Uterus (tissue), 4 donors: ENCODE measurements at places on chromosomes 6 and 20. TPM values are rescaled to one million over a fixed set of nuclear protein-coding genes. Genes with fewer than 3 reads are reported as not detected.

GRCh38 chr6:136550045-136550329 is 235 bp downstream of the MAP7 start:
- H3K27me3 ChIP-seq = peaks cover 5% of the 10 kb centered on the region
- peak; percentile 14 for DNase-seq
- peaks cover 6% of the 10 kb centered on the region for H3K4me1 ChIP-seq

- no peaks in the 10 kb centered on the region for H3K4me1 ChIP-seq
- H3K36me3 ChIP-seq = no peaks in the 10 kb centered on the region
- no peak for DNase-seq
- H3K4me3 ChIP-seq = no peak overlapping the region
Observed at GRCh38 chr20:63544241-63544957, 3.1 kb downstream of the SRMS start.

GRCh38 chr6:35044761-35045421 is 96.2 kb downstream of the TCP11 start:
- H3K4me3 ChIP-seq = no peak overlapping the region
- DNase-seq = no peak
- H3K27ac ChIP-seq = peak overlapping the region; percentile 52
- no peaks in the 10 kb centered on the region for H3K27me3 ChIP-seq
- H3K4me1 ChIP-seq = peaks cover 15% of the 10 kb centered on the region

GRCh38 chr20:40706977-40707582 is 18.0 kb upstream of the MAFB start:
- H3K27ac ChIP-seq = no peak overlapping the region
- H3K4me1 ChIP-seq = no peaks in the 10 kb centered on the region
- no peak for DNase-seq
- H3K27me3 ChIP-seq = no peaks in the 10 kb centered on the region

DNA sequence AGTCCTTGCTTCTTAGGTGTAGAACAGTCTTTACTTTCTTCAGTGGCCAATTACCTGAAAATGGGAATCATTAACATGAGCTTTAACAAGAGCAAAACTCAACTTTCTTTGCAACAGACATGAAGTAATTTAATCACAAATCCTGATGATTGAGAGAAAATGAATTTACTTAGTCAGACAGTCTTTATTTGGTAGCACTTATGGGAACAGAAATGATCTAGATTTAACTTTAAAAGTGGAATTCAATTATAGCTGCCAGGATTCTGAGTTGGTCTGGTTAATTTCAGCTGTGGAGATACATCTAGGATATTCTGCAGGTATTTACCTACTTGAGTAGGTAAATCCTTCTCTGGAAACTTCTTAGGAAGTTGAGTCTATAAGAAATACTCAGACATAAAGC is 444.3 kb upstream of the PLCB4 start:
- H3K27me3 ChIP-seq = no peaks in the 10 kb centered on the region
- no peaks in the 10 kb centered on the region for H3K36me3 ChIP-seq
- no peak overlapping the region for H3K4me3 ChIP-seq
- H3K27ac ChIP-seq = no peak overlapping the region

DNA sequence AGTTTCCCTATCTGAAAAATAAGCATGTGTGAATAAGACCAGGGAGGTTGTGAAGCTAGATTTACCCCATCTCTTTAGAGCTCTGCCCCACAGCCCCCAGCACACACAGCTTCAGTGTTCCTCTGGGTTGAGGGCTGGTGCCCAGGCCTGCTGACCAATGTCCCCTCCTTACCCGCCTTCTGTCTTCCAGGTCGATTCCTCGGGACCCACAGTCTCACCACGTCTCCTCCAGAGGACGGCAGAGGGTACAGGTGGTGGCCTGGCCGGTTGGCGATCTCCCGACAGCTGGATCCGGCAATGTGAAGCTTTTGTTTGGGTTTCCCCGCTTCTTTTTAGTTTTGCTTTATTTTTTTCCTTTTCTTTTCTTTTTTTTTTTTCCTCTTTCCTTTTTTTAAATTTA is 42.0 kb downstream of the STK35 start:
- H3K27me3 ChIP-seq = no peaks in the 10 kb centered on the region
- DNase-seq = no peak
- no peaks in the 10 kb centered on the region for H3K4me1 ChIP-seq
- no peak overlapping the region for H3K4me3 ChIP-seq

DNA sequence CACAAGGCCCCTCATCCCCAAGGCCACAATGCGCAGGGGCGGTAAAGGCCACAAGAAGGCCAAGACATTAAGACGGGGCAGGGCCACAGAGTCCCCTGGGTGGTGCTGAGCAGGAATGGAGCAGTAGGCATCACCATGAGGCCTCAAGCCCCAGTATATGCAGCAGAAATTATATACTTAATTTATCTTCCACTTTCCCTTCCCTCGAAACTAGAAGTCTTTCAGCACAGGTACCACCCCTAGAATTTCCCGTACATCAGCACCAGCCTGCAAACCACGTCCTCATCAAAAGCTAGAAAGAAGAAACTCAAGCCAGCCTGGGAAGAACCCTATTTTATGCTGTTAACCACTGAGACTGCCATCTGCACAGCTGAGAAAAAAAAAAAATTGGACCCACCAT is 89.4 kb downstream of the PLG start:
- DNase-seq = no peak
- H3K4me3 ChIP-seq = no peak overlapping the region
- no peaks in the 10 kb centered on the region for H3K4me1 ChIP-seq

- DNase-seq = no peak
- H3K4me1 ChIP-seq = peaks cover 3% of the 10 kb centered on the region
- no peaks in the 10 kb centered on the region for H3K36me3 ChIP-seq
- no peaks in the 10 kb centered on the region for H3K27me3 ChIP-seq
Observed at GRCh38 chr20:33814238-33814712, 3.1 kb downstream of the CHMP4B start.

- no peaks in the 10 kb centered on the region for H3K36me3 ChIP-seq
- H3K4me3 ChIP-seq = no peak overlapping the region
- H3K27ac ChIP-seq = no peak overlapping the region
- DNase-seq = no peak
Observed at GRCh38 chr20:25090492-25091429, 8.8 kb upstream of the VSX1 start.

DNA sequence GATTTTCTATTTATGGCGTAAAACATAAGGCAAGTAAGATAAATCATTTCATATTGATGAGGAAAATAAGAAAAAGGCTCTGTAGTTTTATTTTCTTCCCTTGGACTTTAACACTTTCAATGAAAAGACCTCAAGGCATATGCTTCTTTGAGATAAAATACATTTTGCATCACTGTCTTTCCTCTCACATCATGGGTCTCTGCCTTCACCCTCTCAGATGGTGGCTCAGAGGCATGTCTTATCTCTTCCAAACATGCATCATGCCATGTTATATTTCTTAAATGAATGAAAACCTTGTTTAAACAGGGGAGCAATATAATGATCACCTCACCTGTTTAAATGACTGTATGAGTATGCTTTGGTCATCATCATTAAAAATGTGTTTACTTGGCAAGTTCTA is 59.3 kb downstream of the PRL start:
- H3K4me3 ChIP-seq = no peak overlapping the region
- DNase-seq = no peak
- H3K27ac ChIP-seq = no peak overlapping the region

DNA sequence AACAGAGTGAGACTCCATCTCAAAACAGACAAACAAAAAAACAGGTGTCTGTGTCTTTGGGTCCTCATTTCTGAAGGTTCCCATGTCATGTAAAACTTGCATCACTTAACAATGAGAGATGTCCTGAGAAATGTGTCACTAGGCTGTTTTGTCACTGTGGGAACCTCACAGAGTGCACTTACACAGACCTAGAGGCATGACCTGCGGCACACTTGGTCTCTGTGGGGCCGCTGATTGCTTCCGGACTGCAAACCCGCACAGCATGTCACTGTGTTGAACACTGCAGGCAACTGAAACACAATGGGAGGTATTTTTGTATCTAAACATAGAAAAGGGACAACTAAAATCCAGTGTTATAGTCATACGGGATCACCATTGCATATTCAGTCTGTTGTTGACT is 42.3 kb upstream of the TMEM181 start:
- no peaks in the 10 kb centered on the region for H3K27me3 ChIP-seq
- no peaks in the 10 kb centered on the region for H3K4me1 ChIP-seq
- H3K36me3 ChIP-seq = no peaks in the 10 kb centered on the region
- no peak overlapping the region for H3K27ac ChIP-seq

- no peaks in the 10 kb centered on the region for H3K4me1 ChIP-seq
- H3K27me3 ChIP-seq = no peaks in the 10 kb centered on the region
- no peak overlapping the region for H3K4me3 ChIP-seq
- no peak overlapping the region for H3K27ac ChIP-seq
- no peaks in the 10 kb centered on the region for H3K36me3 ChIP-seq
Observed at GRCh38 chr6:127879685-127880084, 21.2 kb downstream of the THEMIS start.

GRCh38 chr20:37669062-37669772 is 24.6 kb upstream of the CTNNBL1 start:
- H3K4me1 ChIP-seq = no peaks in the 10 kb centered on the region
- no peak for DNase-seq
- no peaks in the 10 kb centered on the region for H3K27me3 ChIP-seq
- H3K36me3 ChIP-seq = no peaks in the 10 kb centered on the region
- no peak overlapping the region for H3K27ac ChIP-seq
- H3K4me3 ChIP-seq = no peak overlapping the region

- no peak overlapping the region for H3K4me3 ChIP-seq
- H3K4me1 ChIP-seq = no peaks in the 10 kb centered on the region
- H3K27ac ChIP-seq = no peak overlapping the region
- DNase-seq = no peak
Observed at GRCh38 chr20:63306673-63307537, 13.9 kb downstream of the COL20A1 start.

DNA sequence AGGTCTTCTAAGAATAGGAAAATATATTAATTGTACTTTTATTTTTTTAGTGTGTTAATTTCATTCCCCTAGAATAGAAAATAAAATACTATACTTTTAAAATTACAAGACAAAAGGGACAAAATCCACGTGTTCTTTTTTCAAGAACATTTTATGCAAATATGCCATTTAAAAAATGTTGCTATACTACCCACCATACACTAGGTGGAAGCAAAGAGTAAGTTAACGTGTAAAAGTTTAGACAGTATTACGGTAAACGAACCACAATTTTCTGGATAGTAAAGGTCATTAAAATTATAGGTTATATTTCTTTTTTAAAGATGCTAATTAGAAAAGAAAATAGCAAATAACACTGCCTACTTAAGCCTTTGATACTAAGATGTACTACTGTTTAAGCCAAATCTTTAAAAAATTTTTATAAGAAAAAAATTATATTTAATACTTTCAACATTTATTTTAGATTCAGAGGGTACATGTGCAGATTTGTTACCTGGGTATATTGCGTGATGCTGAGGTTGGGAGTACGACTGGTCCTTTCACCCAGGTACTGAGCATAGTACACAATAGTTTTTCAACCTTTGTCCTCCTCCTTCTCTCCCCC is 287.6 kb downstream of the PHF3 start:
- no peak overlapping the region for H3K4me3 ChIP-seq
- no peaks in the 10 kb centered on the region for H3K36me3 ChIP-seq
- H3K4me1 ChIP-seq = no peaks in the 10 kb centered on the region
- DNase-seq = no peak
- H3K27me3 ChIP-seq = no peaks in the 10 kb centered on the region

- no peaks in the 10 kb centered on the region for H3K36me3 ChIP-seq
- no peaks in the 10 kb centered on the region for H3K27me3 ChIP-seq
- DNase-seq = peak; percentile 14
- no peak overlapping the region for H3K4me3 ChIP-seq
- no peak overlapping the region for H3K27ac ChIP-seq
Observed at GRCh38 chr6:82144007-82144851, 103.3 kb downstream of the IBTK start.

DNA sequence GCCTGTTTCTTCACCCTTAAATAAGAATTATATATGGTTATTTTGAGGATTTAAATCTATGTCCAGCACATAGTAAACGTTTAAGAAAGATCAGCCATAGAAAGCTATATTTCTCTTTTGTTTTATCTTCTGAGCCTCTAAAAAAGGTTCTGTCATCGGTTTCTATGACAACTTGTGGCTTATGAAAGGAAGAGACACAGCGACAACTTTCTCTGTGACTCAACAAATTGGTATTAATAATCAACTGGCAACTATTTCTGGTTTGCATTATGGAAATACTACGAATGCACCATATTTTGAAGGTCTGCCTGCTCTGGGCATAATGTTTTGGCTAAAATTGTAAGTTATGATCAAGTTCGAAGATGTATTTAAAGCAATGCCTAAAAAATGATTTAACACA is 751.0 kb downstream of the CD109 start:
- H3K36me3 ChIP-seq = no peaks in the 10 kb centered on the region
- no peaks in the 10 kb centered on the region for H3K27me3 ChIP-seq

DNA sequence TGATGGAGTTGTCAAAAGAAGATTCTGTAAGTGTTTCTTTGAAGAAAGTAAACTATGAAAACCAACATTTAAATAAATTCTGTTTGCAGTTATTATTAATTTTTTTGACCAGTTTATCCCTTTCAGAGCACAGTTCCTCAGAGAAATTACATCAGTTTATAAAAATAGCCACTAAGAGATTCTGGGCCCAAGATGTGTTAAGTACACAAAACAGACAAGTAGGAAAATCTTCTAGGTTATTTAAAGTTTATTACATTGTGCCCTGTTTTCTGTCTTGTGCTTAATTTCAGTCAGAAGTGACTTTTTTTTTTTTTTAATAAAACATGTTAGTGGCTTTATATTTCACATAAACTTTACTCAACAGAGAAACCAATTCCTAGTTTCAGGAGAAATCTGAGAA is 72.3 kb downstream of the ECT2L start:
- no peak overlapping the region for H3K4me3 ChIP-seq
- H3K27ac ChIP-seq = peak overlapping the region; percentile 84
- no peaks in the 10 kb centered on the region for H3K36me3 ChIP-seq
- no peak for DNase-seq
- H3K4me1 ChIP-seq = peaks cover 5% of the 10 kb centered on the region
- no peaks in the 10 kb centered on the region for H3K27me3 ChIP-seq

DNA sequence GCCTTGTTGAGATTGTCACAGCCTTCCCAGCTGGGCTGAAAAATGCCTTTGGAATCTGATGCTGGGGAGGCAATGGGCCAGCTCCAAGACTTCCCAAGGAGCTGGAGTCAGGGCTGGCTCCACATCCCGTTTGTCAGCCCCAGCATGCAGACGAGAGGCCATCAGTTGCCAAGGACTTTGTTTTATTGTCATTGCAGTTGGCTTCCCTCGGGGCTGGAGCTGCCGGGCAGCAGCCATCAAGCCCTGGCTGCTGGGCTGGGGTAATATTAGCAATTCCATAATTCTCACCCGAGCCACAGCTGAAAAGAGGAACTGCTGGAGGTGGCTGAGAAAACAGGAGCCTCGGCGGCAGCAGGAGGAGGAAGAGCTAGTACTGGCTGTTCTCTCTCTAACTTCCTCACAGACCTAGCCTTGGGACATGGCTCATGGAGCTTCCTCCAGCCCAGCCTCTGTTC is 182.5 kb downstream of the CDC5L start:
- no peaks in the 10 kb centered on the region for H3K36me3 ChIP-seq
- DNase-seq = no peak
- H3K4me1 ChIP-seq = no peaks in the 10 kb centered on the region
- H3K27ac ChIP-seq = no peak overlapping the region

- peaks cover 3% of the 10 kb centered on the region for H3K27me3 ChIP-seq
- no peaks in the 10 kb centered on the region for H3K4me1 ChIP-seq
- no peak overlapping the region for H3K27ac ChIP-seq
- H3K4me3 ChIP-seq = no peak overlapping the region
- H3K36me3 ChIP-seq = no peaks in the 10 kb centered on the region
Observed at GRCh38 chr6:103534095-103534494, 1325.6 kb downstream of the HACE1 start.

CRISP3 gene
- not detected for total RNA-seq

SLC22A1 gene
- not detected for total RNA-seq

LTB gene
- total RNA-seq = not detected

TP53TG5 gene
- total RNA-seq = 1.9 TPM

TCF21 gene
- 9.1 TPM for total RNA-seq

COL9A1 gene
- total RNA-seq = not detected

ME1 gene
- total RNA-seq = 1.0 TPM

OR14J1 gene
- total RNA-seq = not detected

TRIM26 gene
- 24.7 TPM for total RNA-seq

PCSK2 gene
- 1.6 TPM for total RNA-seq

AGER gene
- total RNA-seq = 2.5 TPM
